HFFc6 (cell line): ENCODE measurements at places on chromosomes 6 and 20.

GRCh38 chr6:169960886-169961611 is 209.6 kb downstream of the ERMARD start:
- H3K27ac ChIP-seq = no peak overlapping the region
- no peaks in the 10 kb centered on the region; the same call in 1 of the 2 replicates for H3K27me3 ChIP-seq
- DNase-seq = no peak
- H3K36me3 ChIP-seq = peaks cover 6% of the 10 kb centered on the region; the same call in 1 of the 2 replicates
- H3K4me1 ChIP-seq = no peaks in the 10 kb centered on the region
- H3K4me3 ChIP-seq = no peak overlapping the region

- no peaks in the 10 kb centered on the region for H3K4me1 ChIP-seq
- H3K27ac ChIP-seq = no peak overlapping the region
- H3K4me3 ChIP-seq = no peak overlapping the region
- no peak for DNase-seq
- H3K36me3 ChIP-seq = no peaks in the 10 kb centered on the region
Observed at GRCh38 chr6:141521440-141521839, 611.3 kb upstream of the GJE1 start.

DNA sequence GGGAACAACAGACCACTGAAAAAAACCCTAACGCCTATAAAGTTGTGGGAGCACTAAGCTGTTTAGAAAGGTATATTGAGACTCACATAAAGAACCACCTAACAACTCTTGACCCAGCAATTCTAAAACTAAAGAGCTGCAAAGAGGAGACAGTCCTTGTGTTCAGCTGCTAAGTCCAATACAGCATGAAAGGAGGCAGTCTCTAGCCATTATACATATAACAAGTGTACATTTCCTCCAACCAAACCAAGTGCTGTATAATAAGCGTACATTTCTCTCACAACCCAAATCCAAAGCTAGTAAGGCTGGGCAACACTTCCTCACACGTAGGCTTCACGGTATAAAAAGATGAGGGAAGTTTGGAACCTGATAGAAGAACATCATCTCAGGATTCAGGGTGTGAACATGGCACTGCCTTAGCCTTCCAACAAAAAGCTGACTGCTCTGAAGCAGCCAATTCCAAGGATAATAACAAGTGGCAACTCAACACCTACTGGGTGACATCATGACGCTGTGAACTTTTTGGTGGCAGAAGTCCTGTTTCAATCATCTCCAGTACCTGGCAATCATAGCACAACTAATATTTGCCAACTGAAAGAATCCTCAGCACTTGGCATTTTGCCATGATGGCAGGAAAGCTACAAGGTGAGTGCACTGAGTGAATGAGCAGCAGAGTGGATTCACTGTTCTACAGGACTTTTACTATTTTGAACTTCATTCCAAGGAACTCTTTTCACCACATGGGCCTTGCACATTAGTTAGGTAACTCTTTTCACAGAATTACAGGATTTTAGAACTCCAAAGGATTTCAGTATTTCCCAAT is 16.6 kb downstream of the TBC1D20 start:
- H3K4me1 ChIP-seq = peaks cover 26% of the 10 kb centered on the region
- H3K27me3 ChIP-seq = no peaks in the 10 kb centered on the region
- no peak for DNase-seq
- no peak overlapping the region for H3K4me3 ChIP-seq

GRCh38 chr6:159953091-159953601 is 15.7 kb upstream of the IGF2R start:
- DNase-seq = peak; percentile 13
- H3K36me3 ChIP-seq = no peaks in the 10 kb centered on the region
- H3K4me1 ChIP-seq = peaks cover 18% of the 10 kb centered on the region
- no peak overlapping the region for H3K4me3 ChIP-seq

GRCh38 chr6:106924694-106925523 is 49.6 kb downstream of the CD24 start:
- H3K27ac ChIP-seq = no peak overlapping the region
- H3K4me1 ChIP-seq = no peaks in the 10 kb centered on the region
- H3K36me3 ChIP-seq = no peaks in the 10 kb centered on the region

DNA sequence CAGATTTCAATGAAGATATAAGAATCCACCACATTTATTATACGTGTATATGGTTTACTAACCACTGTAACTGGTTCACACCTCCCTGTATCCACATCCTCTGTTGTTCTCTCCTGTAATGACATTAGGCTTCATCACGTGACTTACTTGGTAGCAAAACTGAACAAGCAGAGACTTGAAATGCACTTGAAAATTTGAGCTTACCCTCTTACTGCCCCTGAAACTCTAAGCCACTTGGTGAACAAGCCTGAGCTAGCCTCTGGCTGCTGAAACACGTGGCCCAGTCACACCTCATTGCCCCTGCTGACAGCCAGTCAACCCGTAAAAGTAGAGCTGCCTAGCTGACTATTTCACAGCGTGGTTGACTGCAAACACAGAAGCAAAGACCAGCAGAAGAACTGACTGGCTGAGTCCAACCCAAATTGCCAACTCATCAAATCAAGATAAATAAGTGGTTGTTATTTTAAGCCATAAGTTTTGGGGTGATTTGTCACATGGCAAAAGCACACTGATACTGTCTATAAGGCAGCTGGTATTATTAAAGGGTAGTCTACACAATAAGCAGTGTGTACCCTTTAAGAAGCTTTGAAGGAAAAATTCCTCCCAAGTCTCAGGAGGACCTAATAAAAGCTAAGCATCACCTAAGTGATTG is 109.0 kb downstream of the RALGAPA2 start:
- no peak overlapping the region for H3K27ac ChIP-seq
- H3K36me3 ChIP-seq = no peaks in the 10 kb centered on the region
- no peak for DNase-seq
- peaks cover 3% of the 10 kb centered on the region; the same call in 1 of the 2 replicates for H3K27me3 ChIP-seq
- no peak overlapping the region for H3K4me3 ChIP-seq

- no peak for DNase-seq
- no peaks in the 10 kb centered on the region for H3K36me3 ChIP-seq
- no peak overlapping the region for H3K27ac ChIP-seq
- peaks cover 7% of the 10 kb centered on the region for H3K27me3 ChIP-seq
- H3K4me1 ChIP-seq = no peaks in the 10 kb centered on the region
Observed at GRCh38 chr6:16089232-16090062, 39.4 kb upstream of the MYLIP start.
